ENCODE measurements at places on chromosomes 3 and 15. TPM values are rescaled to one million over a fixed set of nuclear protein-coding genes. Genes with fewer than 3 reads are reported as not detected.
A peak's percentile ranks its signal among the peaks of the same experiment; 100 is the strongest.

DNA sequence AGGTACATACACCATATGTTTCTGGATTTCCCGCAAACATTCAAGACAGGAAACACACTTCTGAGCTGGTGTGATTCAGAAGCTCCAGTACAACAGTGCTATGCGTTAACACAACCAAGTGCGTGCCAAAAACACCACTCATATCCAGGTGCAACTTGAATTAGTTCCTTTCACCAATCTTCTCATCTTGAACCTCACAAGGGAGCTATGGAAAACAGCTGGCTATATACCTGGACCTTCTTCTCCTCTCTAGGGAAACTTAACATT lies 31.3 kb downstream of the SUSD5 start:
- no peak for DNase-seq

DNA sequence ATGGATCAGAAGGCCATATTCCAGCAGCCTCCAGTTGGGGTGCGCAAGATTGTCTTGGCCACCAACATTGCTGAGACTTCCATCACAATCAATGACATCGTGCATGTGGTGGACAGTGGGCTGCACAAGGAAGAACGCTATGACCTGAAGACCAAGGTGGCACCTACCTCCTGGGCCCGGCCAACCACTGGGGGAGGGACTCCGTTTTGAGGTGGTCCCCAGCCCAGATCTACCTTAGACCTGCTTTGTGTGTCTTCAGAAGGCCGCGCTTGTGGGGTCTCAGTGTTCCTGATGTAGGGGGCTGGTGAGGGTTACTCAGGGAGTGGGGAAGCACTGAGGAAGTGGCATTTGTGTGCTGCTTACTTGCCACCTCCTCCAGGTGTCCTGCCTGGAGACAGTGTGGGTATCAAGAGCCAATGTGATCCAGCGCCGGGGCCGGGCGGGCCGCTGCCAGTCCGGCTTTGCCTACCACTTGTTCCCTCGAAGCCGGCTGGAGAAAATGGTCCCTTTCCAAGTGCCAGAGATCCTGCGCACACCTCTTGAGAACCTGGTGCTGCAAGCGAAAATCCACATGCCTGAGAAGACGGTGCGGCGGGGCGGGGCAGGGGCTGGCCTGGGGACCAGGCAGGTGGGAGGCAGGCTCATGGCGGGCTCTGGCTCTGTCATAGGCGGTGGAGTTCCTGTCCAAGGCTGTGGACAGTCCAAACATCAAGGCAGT lies 45.0 kb downstream of the DHX30 start:
- DNase-seq, result no peak

DNA sequence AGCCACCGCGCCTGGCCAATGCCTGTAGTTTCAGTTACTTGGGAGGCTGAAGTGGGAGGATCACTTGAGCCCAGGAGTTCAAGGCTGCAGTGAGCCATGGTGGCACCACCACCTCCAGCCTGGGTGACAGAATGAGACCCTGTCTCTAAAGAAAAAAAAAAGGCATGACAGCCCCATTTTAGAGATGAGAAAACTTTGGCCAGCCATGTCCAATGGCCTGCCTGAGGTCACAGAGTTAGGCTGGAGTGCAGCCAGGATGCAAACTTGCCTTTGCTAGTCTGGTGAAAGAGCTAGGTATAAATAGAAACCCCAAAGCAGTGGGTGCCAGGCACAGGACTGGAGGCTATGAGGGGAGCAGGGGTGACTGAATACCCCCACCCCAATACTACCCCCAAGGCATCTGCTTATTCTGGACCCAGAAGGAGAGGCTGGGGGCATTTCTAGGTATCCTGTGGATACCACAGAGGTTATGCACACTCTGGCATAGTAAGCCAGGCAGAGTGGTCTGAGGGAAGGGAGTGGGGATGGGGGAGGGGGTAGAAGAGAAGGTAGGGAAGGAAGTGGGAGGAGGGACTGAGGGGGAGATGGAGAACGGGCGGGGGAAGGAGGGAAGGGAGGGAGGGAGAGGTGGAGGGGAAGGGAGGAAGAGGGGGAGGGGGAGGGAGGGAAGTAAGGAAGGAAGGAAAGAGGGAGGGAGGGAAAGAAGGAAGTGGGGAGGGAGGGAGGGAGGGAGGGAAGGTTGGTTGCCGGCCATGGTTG lies 16.2 kb upstream of the C15orf39 start:
- no peak for DNase-seq

CIB2 gene
- 68.9 TPM for total RNA-seq

DNA sequence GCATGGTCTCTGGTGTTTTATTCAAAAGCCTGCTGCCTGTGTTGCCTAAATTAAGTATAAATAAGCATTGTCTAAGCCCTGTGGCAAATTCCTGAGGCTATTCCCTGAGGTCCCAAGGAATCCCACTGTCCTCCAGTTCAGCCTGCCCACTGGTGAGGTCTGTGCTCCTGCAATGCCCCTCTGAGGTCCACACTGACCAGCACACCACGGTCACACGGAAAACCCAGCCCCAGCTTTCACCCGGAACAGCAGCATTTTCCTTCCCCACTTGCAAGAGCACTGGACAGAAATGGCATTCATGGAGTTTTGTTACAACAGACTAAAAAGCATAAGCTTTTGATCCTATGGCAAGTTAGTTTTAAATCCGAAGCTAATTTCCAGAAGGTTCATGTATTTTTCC lies 234.0 kb downstream of the KLF13 start:
- no peak for DNase-seq

DNA sequence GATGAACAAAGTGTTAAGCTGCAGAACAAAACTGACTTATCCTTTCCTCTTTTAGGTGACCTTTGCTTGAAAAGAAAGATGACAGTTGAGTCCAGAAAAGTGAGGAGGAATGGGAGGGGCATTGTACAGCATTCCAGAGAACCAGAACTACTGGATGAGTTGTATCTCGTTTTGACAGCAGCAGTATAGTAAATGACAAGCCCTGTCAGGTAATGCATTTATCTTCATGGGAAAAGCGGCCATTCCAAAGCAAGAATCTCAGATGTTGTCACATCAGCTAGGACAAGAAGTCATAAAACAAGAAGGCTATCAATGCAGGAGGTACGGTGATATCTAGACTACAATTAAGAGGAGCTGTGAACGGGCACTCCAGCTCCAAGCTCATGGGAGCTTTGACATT lies 421.5 kb downstream of the MAGI1 start:
- no peak for DNase-seq

SCG5 gene
- total RNA-seq, result 2.0 TPM

DNA sequence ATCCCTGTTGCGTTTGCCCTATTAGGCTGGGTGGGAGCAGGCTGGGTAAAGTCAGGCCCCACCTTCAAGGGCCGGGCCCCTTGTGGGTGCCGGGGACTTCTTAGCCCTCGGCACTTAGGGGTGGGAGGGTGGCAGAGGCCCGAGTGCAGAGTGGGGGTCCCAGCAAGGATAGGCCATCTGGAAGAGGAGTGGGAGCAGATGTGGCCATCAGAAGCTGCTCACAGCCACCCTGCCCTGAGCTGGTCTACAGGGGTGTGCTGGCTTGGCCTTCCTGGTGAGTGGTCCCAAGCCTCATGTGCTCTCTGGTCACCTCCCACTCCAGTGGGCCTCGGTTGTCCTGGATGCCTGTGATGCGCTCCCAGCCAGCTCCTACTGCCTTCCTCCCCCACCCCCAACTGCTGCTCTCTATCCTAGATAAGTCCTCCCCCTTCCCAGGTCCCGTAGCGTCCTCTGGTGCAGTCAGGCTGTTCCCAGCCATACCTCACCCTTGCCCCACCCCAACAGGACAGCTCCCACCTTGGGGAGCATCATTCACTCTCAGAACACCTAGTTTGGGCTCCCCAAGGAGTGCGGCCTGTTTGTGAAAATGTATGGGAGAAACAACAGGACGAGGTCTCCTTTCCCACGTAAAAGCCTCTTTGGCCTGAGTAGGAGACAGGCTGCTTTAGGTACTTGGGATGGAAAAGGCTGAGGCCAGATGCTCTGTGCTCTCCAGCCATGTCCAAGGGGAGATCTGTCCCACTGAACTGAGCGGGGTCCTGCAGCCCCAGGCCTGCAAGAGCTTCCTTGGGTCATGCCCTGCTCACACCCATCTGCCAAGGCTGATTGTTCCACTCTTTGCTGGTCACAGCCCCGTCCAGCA lies 24.9 kb upstream of the PLXNA1 start:
- no peak for DNase-seq

CP gene
- 22.3 TPM for total RNA-seq

- peak; percentile 15 for DNase-seq
Measured at GRCh38 chr3:44993471-44994205, 17.6 kb downstream of the EXOSC7 start.

GRCh38 chr3:66507423-66508260 lies 6.8 kb upstream of the LRIG1 start:
- no peak for DNase-seq

DNA sequence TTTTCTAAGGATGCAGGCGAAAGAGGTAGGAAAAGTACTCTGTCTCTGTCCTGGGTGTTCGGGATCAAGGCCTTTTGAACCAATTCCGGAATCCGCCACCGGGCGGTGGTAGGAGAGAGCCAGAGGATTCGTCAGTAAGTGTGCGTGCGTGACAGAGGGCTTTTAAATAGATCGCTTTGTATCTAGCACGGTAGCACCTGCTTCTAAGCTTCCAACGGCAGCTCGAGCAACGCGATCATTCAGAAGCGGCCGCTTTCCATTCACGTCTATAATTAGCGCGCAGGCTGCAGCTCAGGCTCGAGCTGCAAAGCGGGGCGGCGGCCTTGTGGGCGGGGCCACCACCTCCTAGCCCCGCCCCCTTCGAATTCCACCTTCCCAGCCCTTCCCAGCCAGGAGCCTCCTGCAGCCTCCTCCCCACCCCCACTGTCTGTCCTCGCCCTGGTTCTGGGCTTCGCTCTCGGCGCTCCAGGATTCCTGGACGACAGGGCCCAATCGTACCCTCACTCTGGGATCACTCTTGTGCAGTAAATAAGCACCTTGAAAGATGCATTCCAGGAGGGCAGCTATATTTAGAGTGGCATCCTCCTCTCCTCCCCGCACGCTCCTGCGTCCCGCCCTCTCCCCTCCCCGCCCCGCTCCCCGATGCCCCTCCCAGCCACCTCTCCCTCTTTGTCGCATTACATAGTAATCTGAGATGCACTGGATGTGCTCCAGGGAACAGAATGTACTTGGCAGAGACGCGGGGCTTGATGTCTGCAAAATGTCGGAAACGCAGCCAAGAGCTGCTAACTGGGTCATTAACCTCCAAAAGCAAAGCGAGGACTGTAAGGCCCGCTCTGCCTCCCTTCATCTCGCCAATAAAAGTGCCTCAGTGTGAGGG lies 224.1 kb upstream of the TPRG1 start:
- DNase-seq, result peak; percentile 93
